ENCODE measurements at places on chromosomes 16 and 17.

DNA sequence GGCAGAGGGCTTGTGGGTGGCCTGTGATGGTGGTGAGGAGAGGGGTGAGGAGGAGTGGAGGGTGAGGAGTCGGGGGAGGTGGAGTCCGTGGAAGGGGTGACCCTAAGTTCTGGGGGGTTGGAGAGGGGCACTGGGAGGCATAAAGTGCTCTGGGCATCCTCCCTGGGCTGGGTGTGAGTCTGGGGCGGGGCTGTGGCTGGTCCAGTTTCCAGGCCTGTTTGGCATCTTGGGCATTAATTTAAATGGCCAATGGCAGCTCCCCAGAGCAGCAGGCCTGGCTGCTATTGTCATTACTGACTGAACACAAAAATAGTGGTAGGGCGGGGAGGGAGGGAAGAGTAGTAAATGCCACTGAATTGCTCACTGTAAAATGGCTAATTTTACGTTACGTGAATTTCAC, 7.7 kb upstream of the ARHGAP23 start:
- DNase-seq, result no peak

DNA sequence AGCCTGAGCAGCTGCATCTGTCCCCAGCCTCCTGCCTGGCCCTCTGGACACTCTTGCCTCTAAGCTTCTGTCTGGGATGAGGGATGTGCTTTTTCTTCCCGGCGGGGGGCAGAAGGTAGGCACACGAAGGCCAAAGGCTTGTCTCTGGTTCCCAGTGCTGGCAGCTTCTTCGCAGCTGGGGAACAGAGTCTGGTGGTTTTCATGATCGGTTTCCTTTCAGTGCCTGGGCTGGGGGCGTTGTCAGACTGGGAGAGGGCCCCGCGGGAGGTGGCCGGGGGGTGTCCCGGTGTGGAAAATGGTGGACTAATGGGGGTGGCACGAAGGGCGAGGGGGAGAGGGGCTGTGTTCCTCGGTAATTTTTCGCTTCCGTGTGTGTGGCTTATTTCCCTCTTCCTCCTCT, 988 bp downstream of the RAP1GAP2 start:
- DNase-seq, result no peak

DNA sequence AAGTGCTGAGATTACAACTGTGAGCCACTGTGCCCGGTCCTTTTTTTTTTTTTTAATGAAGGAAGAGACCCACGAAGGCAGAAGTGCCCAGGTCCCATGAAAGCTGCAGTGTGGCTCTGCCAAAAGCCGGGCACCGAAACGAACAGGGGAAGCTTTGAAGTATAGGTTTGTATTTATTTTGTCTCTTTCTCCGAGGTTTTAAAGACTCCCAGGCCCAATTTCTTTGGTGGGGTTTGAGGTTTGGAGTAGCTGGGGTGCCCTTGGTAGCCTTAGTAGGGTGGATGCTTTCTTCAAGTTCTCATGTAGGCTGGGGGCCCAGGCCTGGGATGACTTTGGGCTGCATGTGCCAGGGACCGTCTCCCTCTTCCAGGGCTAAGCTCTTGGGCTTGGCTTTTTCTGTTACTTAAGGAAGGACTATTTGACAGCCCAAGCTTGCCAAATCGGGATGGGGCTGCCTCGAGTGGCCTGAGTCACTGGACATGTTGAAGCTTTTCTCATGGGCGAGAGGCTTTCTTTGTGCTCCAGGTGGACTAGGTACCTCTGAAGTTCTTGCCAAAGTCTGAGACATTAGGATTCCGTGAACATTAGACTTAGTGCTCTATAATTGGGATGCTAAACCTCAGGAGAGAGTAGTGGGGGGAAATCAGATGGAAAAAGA, 66.3 kb downstream of the WIPI1 start:
- DNase-seq, result no peak

DNA sequence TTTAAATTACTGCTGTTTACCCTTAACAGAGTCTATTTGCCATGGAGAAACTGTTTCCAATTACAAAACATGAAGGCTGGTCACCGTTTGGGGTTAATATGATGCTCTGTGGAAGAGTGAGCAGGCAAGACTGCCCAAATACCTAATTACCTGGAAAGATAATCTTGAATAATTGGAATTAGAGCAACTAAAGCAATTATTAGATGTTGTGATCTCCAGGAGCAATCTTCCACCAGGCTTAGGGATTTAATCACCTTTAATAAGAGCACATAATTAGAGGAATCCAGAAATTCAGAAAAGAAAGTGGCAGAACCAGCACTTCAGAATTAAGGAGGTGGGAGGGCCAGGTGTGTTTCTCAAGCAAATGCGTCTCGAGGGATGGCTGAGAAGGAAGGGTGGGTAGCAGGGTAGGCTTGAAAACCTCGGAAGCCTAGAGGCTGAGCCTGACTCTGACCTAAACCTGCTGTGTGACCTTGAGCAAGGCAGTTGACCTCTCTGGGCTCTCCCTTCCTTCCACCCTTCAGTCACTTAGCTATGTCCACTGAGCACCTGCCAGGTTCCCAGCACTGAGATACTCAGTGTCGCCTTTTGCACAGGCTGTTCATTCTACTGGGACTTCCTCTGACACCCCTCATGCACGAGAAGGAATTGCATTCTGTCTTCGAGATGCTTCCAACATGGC, 113.2 kb downstream of the GSG1L start:
- DNase-seq, result no peak

DNA sequence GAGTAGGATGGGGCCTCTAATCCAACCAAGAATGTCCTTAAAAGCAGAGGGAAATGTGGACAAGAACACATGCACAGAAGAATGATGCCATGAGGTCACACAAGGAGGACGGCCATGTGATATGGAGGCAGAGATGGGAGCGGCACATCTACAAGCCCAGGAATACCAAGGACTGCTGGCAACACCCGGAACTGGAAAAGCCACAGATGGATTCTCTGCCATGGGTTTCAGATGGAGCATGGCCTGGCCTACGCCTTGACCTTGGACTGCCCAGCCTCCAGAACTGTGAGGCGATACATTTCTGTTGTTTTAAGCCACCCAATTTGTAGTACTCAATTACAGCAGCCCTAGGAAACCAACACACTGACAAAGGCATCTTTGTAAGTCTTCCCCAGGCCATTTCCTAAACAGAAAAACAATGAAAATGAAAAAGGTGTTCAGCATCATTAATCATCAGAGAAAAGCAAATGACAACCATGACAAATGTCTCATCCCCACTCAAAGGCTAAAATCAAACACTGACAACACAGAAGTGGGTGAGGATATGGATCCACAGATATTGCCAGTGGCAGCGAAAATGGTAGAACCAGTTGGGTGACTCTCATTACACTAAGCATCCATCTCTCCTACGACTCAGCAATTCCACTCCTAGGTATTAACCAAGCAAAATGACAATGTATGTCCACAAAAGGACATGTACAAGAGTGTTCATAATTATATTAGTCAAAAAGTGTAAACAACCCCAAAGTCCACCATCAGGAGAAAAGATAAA, 76.9 kb upstream of the CNEP1R1 start:
- DNase-seq, result no peak

DNA sequence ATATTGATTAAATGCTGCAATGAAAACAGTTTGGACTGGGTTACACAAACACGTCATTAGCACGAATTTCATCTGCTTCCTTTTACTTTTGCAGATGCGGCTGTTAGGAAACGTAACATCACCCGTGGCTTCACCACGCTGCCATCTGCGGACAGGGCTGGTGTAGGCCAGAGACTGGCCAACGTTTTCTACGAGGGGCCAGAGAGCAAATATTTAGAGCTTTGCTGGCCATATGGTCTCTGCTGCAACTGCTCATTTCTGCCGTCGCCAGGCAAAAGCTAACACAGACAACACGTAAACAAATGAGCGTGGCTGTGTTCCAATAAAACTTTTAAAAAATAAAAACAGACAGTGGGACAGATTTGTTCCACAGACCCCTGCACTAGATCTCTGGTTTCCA, 96.6 kb downstream of the ENGASE start:
- no peak for DNase-seq

DNA sequence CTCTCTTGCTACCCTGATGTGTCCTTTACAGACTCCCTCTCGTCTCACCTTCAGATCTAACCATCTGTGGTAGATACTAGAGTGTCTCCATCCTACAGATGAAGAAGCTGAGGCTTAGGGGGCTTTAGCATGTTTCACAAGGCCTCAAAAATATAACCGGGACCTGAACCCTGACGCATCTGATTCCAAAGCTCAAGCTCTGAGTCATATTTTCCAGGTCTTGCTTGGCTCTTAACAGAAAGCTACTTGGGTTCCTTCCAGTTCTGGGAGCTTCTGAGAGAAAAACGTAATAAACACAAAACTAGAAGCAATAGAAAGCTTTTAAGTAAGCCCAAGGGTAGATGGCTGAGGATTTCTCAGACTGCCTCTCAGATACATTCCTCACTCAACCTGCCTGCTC, 224.3 kb upstream of the EEF2KMT start:
- no peak for DNase-seq

DNA sequence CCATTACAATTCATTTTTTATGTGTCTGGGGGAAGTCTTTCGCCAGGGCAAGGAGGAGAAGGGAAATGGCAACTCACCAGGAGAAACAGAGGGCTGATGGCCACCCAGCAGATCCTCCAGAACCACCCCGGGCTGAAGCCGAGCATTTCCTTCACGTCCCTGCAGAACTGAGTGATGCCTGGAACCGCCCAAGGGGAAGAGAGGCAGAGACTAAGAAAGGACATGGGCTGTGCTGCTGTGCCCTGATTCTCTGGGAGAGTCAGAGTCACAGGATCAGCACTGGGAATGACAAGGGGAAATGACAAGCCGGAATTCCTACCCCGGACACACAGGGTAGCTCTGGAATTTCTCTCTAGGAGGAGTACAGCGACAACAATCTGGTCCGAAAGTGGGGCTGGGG, 27.8 kb downstream of the SLC6A4 start:
- no peak for DNase-seq

- no peak for DNase-seq
These were observed 177.7 kb upstream of the SALL1 start for GRCh38 chr16:51328733-51329132.

DNA sequence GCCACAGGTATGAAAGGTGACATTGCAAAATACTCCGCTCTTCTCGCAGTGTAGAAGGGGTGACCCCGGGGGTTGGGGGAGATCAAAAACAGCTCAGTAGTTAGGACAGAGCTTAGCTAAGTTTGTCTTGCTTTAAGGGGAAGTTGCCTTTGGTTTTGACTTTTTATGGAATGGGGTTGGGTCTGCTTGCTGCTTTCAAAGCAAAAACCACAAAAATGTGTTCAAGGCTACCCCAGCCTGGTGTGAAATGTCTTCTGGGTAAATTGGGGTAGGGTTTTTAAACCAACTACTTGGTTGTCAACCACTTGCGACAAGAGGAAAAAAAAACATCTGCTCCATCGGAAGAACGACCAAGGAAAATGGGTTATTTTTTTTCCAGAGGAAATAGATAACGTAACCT, 6.2 kb downstream of the FUS start:
- DNase-seq, result no peak

DNA sequence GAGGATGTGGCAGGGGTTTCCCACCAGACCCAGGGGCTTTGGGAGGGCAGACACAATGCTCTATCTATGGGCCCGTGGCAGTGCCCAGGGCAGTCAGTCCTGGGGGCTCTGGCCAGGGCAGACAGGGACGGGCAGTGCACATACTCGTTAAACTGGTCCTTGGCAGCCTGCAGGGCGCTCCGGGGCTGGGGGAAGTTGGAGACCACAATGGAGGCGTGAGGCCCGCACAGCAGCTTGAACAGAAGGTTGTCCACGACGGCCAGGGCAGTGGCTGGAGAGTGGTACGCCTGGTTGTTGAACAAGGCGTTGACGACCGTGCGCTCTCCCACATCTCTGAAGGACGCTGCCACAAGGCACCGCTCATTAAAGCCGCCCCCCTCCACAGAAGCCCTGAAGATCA, 18.6 kb upstream of the RNPS1 start:
- no peak for DNase-seq

GRCh38 chr16:17780181-17780580, 309.4 kb upstream of the XYLT1 start:
- no peak for DNase-seq

GRCh38 chr17:58092101-58092796, 9.0 kb downstream of the DYNLL2 start:
- no peak for DNase-seq

- DNase-seq, result no peak
These were observed 25.2 kb downstream of the TK2 start for GRCh38 chr16:66524601-66525164.

DNA sequence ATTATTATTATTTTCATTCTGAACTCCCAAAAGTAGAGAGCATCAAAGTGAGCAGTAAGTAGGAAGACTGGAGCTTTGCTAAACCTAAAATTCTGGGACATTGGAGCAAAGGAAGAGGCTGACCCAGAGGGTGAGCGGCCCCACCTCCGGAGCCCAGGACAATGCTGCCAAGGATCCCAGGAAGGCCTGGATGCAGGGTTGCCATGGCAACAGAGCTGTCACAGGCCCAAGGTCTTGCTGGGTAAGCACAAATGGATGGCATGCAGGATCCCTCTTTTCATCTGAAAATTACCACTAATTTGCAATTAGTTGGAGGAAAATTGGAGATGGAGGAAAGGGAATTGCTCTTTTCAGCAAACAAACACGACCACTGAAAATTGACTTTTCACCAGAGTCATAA, 457.9 kb upstream of the CDH5 start:
- no peak for DNase-seq

- no peak for DNase-seq
These were observed 407 bp downstream of the MCRIP1 start for GRCh38 chr17:81832608-81833159.

GRCh38 chr17:12693640-12694039, 27.9 kb downstream of the MYOCD start:
- no peak for DNase-seq

GRCh38 chr17:21036361-21036881, 6.4 kb downstream of the USP22 start:
- DNase-seq, result no peak

DNA sequence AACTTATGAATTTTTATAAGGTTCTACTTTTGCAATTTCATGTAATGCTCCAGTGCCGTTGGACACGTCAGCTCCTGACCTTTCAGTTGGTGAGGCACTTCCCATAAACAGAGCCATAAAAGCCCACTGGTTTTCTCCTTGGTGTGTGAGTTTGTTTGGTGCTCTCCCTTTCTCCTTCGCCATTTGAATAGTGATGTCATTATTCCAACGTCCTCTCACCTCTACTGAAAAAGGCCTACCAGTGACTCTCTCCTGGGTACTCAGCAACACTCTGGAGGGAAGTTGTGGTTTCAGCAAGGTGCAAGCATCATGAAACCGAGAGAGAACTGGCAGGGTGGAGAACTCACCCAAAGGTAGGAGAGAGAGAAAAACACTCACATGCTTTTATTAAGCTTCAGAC, 29.6 kb upstream of the HNF1B start:
- DNase-seq, result no peak

DNA sequence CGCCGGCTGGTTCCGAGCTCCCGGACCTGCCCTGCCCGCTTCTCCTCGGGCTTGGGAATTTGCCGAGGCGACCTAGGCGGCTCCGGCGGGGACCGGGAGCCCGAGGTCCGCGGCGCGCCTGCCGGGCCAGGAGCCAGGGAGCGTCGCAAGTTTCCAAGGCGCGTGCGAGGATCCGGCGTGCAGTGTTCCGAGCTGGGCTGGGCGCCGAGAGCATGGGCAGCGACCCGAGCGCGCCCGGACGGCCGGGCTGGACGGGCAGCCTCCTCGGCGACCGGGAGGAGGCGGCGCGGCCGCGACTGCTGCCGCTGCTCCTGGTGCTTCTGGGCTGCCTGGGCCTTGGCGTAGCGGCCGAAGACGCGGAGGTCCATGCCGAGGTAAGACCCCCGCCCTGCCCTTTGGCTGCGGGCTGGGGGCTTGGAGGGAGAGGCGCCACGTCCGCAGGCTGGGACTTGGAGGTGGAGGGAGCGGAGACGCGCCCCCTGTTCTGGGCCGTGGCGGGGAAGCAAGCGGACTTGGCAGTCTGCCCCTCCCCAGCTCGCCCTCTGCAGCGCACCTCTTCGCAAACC, 668 bp downstream of the MMP15 start:
- DNase-seq, result peak; percentile 42

Data from NCI-H146 (cell line).